NCI-H524 treated with DMSO at 0.1 percent for 48 hours (cell line): ENCODE measurements at places on chromosomes 13 and 19.

- DNase-seq = no peak
Observed at GRCh38 chr13:70191034-70191433, 82.8 kb upstream of the KLHL1 start.

DNA sequence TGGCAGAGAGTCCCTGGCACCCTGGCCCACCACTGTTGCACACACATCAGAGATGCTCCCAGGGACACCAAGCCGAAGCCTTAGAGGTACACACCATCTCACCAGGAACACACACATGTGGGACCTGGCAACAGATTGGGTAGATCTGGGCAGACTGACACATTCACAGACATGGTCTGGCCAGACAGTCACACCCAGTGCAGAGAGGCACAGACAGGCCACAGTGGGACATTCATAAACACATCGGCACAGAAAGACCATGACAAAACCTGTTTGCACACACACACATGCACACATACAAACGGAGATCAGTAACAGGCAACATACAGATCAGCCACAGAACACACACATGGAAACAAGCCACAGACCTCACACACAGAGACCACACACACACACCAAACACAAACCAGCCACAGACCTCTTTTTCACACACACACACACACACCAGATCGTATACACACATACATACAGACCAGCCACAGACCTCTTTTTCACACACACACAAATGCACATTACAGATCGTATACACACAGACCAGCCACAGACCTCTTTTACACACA is 6.3 kb upstream of the JUNB start:
- DNase-seq = no peak

GRCh38 chr19:43623889-43624670 is 4.7 kb upstream of the ZNF428 start:
- no peak for DNase-seq

DNA sequence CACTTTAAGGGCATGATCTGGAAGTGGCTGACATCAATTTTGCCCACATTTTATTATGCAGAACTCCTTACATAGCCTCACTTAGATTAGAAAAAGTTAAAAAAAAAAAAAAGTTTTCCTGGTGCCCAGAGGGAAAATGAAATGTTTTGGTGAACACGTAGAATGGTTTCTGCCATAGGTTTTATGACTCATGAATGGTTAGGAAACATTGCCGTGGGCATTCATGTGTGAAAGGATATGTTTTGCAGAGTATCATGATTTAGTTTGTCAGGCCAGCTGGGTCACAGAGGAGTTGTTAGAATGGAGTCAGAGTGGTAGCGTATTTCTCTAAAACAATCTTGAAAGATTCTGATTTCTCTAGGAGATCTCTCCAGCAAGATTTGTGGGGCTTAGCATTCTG is 133.8 kb downstream of the MRPL57 start:
- DNase-seq = no peak

DNA sequence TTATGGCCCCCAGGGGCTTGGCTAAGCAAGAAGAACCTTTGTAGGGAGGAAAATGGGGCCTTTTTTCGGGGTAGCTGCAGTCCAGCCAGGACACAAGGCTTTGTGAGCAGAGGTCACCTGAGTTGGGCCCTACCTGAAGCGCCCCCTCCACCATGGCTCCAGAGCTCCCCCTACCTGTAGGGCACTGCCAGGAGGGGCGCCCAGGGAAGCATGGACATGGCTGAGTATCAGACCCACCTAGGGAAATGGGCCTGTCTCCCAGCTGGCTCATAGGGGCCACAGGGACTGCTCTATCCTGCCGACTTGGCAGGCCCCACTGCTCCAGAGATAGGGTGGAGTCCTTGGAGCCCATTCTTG is 9.0 kb upstream of the CEBPA start:
- DNase-seq = no peak

DNA sequence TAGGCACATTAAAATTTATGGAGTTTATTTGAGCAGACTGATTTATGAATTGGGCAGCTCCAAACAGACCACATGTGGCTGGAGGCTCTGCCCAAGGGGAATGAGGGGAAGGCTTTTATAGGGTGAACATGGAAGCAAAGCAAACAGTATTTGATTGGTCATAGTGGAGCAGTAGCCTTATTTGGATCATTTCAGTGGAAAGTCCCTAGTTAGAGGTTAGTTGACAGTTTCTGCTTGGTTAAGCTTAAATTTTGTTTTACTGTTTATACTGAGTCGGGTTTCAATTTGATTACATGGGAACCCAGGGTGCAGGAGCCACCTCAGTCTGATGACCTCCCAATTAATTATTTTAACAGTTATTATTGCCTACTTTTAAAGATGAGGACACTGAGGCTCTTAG is 140.5 kb downstream of the NDFIP2 start:
- DNase-seq = no peak

DNA sequence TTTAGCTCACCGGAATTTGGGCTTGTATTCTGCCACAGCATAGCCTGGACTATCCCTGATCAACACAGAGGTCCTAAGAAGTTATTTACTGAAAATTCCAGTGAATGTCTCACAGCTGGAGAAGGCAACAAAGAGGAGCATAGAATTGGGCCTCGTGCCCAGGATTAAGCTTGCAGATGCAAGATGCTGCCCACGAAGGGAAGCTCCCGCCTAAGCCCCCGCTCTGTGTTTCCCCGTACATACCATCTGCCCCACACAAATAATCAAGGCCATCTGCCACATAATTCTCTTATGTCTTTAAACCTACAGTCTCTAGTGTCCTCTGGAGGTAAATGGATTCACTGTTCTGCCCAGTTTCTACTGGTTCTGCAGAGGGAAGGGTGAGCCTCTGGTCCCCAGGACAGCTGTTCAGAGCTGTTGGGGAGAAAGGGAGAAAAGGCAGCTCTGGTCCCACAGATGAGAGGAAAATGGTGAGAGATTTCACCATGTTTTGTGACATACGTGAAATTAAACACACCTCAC is 7.4 kb upstream of the TPP2 start:
- peak; percentile 94 for DNase-seq

GRCh38 chr19:6384381-6384780 is 8.6 kb downstream of the GTF2F1 start:
- no peak for DNase-seq

DNA sequence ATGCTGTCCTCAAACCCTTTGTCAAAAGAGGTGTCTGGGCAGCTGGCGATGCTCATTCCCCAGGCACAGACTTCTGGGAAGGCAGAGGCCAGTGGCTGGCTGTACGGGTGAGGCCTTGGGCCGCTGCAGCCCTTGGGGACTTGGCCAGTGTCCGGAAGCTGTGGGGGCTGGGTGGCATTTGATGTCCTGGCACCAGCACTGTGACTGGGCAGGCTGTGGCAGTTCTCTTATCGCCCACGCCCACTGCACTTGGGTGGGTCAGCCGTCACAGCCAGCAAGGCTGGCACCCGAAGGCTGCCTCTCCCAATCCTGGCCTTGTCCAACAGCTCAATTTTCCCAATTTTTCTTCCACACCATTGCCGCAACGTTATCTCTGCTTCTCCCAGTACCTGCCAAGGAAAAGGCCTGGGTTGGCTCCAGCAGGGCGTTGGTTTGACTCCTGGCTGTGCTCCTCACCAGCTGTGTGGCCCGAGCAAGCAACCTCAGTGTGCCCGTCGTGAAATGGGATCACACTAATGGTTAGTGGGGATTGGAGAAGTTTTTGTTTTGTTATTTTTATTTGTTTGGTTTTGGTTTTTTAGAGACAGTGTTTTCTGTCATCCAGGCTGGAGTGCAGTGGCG is 12.7 kb upstream of the SLC44A2 start:
- no peak for DNase-seq

DNA sequence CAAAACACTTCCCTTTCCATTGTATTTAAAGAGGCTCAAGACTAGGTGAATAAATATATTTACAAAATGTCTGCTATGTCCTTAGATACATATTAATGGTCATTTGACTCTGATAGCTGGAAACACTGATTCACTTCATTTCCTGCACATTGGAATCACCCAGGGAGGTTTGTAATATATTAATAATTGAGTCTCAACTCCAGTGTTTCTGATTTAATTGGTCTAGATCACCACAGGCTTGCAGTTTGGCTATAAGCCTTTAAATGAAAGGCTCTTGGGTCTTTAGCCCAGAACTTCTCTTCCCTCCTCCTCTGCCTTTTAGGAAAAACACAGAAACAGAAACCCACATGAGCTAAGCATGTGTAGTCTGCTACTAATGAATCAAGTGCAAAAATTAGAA is 378.0 kb downstream of the TBC1D4 start:
- no peak for DNase-seq

GRCh38 chr19:51163257-51163656 is 21.2 kb downstream of the SIGLEC7 start:
- no peak for DNase-seq

- no peak for DNase-seq
Observed at GRCh38 chr13:30819136-30819888, 84.0 kb downstream of the ALOX5AP start.

DNA sequence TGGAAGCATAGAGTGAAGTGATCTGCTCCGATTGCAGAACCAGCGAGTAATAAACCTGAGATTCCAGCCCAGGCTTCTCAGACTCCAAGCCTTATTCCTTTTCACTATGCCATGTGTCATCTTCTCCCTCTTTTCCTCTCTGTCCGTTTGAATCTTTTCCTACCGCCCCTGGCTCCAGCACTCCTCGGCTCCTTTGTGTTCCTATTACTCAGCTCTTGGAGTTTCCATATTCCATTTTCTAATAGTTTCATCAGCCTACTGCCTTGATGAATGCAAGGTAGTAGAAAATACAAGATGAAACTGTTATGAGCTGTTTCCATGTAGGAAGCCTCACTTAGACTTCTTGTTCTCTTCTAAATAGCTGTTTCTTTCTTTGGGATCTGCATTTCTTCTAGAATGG is 138.6 kb downstream of the MYO16 start:
- no peak for DNase-seq

- DNase-seq = no peak
Observed at GRCh38 chr19:5645409-5645808, 22.5 kb downstream of the SAFB start.

- no peak for DNase-seq
Observed at GRCh38 chr13:49437705-49438104, 6.2 kb downstream of the CAB39L start.

- DNase-seq = no peak
Observed at GRCh38 chr13:44078806-44079376, 199.2 kb downstream of the LACC1 start.

DNA sequence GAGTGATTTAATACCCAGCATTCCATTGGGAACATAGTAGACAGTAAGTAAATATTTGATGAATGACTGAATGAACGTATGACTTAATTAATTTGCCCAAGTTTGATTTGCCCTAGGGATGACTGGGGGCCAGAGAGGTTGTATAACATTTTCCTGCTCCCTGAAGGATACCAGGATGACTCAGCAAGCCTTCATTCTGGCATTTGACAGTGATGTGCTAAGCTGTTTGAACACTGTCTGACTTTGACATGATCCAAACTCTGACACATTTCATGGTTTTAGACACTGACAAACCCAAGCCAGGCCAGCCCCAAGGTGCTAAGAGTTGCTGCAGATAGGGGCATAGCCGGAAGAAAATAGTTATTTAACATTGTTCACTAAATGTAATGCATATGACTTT is 53.4 kb upstream of the KLF12 start:
- no peak for DNase-seq

- DNase-seq = no peak
Observed at GRCh38 chr19:5103812-5104410, 135.0 kb downstream of the KDM4B start.

GRCh38 chr13:44160591-44161191 is 212.9 kb upstream of the SERP2 start:
- no peak for DNase-seq

DNA sequence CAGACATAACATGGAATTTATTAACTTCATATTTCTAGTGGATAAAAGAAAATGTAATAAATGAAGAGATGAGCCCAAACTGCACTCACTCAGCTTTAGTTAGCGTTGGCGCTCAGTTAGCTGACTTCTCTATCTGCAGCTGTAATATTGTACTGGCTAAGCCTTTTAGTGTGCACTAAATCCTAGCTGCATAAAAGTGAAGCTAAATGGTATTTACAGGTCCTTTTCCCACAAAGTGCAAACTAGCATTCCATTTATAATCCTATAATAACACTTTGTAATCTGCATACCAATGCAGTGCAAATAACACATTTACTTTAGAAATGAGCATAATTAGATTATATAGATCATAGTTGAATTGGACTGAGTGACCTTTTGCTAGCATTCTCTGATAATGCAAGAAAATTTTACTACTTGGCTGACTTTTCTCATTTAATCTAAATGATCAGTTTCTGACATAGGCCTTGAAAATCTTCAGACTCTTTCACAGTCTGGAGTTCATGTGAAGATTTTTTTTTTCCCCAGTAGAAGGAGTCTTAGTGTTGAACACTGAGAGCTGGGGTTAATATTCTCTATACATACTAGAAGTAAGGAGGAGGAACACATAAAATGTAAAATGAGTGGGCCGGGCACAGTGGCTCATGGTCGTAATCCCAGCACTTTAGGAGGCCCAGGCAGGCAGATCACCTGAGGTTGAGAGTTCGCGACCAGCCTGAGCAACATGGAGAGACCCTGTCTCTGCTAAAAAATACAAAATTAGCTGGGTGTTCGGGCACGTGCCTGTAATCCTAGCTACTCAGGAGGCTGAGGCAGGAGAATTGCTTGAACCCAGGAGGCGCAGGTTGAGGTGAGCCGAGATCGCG is 1426.4 kb downstream of the PCDH9 start:
- DNase-seq = no peak

DNA sequence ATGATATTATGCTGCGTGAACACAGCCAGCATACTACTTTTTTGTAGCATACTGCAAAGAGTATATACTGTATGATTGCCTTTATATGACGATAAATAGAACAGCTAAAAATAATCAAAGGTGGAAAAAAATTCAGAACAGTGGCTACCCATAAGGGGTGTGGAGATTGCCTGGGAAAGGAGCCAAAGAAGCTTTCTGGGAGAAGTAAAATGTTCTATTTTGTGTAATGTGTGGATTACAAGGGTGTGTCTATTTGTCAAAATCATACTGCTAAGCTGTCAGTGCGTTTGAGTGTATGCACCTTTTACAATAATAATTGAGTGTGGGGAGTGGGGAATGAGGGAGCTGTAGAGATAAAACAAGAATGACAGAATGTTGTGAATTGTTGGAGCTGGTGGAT is 45.2 kb upstream of the MTIF3 start:
- no peak for DNase-seq

DNA sequence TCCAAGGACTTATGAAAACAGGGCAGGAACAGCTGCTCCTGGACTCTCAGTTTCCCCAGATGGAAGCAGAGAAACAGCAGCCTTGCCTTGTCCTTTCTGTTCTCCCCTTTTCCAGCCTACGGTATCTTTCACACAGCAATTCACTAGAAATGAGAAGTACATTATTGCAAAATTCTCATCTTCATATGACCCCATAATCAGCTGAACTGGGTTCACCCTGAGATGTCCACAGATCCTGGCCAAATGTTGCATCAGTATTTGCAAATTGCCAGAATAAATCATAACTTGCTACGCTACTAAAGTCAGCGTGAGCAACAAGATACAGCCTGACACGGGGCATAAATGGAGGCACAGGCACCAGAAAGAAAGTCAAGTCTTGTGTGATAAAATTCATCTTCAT is 16.1 kb downstream of the VSTM1 start:
- no peak for DNase-seq
